ENCODE measurements at places on chromosomes 2 and 18.

- DNase-seq: no peak
These were observed 48.7 kb downstream of the NCK2 start for GRCh38 chr2:105793196-105793975.

- no peak for DNase-seq
These were observed 1.5 kb downstream of the PROM2 start for GRCh38 chr2:95275601-95276243.

DNA sequence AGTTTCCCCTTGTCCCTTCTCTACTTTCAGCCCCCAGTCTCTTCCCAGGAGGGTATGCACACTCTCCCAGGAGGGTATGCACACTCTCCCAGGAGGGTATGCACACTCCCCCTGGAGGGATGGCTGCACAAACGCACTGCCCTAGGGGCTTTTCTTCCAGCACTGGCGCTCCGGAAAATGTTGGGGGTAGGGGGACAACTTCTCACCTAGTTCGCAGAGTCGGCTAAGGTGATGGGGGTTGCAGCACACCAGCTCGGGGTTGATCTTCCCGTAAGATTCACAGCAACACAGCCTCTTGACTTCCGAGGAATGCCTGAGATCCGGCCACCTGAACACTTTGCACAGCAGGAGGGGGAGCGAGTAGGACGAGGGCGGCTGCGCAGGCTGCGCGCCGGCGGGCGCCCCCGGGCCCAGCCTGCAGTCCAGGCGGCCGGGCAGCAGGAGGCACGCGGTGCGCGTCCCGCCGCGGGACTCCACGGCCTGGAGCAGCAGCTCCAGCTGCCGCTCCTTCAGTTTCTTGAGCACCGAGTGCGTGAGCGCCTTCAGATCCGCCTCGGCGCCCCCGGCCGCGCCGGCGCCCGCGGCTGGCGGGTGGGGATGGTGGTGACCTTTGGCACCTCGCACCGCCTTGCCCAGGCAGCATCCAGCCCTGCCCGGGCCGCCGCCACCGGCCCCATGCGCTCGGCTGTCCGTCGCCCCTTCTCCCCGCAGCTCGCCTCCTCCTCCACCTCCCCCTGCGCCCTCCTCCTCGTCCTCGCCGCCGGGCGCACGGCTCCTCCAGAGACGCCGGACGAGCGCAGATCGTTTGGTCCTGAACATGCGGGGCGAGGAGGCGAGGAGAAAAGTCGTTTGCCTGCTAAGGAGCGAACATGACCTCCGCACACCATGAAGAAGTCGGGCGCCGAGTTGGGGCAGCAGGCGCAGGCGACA, 894 bp downstream of the SMAD7 start:
- peak; percentile 80 for DNase-seq

DNA sequence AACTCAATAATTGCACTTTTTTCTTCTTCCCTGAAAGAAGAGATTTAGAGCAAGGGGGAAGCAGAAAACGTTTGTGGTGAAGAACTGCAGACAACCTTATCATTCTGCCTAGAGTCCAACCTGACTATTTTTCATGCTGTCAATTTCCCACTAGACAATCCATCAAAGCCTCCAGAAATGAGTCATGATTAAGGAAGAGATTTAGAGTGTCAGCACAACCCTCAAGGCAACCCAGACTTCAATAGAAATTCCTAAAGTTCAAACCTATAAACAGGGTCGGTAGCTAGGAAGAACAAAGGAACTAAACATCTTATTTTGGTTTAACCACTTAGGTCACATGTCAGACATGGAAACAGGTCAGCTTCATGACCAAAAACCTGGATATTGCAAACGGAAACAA, 86.9 kb downstream of the SLC25A12 start:
- DNase-seq: no peak

GRCh38 chr18:59848002-59848401, 51.8 kb upstream of the PMAIP1 start:
- no peak for DNase-seq

- DNase-seq: no peak
These were observed 4.9 kb downstream of the NPAS2 start for GRCh38 chr2:100824842-100825241.

DNA sequence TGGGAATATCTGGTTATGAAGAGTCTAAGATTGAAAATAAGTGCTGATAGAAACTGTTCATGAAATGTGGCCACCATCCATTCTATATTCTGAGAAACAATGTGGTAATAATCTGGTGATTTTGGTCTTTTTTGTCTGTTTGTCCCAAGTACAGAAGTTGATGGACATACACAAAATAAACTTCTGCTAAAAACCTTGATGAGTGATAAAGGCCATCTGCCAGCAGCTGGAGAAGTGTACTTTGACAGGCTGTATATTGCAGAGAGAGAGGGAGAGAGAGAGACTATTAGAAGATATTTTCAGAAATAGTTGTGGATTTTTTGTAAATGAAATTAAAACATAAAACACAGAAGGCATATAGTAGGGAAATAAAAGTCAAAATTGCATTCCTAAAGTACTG, 96.9 kb upstream of the NABP1 start:
- no peak for DNase-seq

DNA sequence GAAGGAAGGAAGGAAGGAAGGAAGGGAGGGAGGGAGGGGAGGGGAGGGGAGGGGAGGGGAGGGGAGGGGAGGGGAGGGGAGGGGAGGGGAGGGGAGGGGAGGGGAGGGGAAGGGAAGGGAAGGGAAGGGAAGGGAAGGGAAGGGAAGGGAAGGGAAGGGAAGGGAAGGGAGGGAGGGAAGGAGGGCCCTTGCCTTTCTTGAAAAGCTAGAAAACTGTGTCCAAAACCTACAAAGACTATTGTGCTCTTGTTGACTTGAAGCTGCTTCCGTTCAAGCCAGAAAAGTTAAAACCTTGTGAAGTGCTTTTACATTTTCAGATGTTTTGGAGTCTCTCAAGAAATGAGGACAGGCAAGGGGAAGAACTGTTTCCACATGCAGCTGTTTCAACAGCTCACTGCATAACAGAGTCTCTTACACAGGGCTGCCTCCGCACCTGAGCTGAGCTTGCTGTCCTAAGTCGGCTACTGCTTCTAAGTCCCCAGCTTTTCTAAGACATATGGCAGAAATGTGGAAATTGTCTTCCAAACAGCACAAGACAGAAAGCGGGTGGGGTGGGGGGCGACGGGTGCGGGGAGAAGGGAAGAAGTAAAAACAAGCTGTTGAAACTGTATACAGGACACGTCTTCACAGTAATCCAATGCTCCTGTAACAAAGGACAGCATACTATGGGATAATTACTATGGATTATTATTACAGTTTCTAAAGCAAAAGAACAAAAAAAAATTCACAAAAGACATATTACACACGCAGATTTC, 46.1 kb downstream of the BCL11A start:
- DNase-seq: no peak

GRCh38 chr2:58921676-58922075, 680.6 kb upstream of the FANCL start:
- peak; percentile 77 for DNase-seq

DNA sequence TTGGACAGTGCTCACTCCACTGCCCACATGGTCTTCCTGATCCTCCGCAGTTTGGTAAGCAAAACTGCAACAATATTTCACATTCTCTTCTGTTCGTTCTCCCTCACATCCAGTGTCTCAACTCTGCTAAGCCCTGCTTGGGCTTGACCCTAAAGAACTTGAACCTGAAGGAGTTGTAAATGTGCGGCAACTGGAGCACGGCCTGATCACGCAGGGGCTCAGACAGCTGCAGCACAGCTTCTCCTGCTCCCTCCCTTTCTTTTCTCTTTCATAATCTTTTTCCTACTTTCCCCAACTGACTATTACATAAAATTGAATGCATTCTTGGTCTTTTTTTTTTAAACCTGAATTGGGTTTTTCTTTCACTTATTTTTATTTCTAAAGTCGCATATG, 10.2 kb downstream of the CYRIA start:
- DNase-seq: no peak

- DNase-seq: peak; percentile 95
These were observed 86.5 kb upstream of the PPP1CB start for GRCh38 chr2:28665041-28665704.

GRCh38 chr18:26455639-26456038, 92.7 kb downstream of the KCTD1 start:
- DNase-seq: no peak

DNA sequence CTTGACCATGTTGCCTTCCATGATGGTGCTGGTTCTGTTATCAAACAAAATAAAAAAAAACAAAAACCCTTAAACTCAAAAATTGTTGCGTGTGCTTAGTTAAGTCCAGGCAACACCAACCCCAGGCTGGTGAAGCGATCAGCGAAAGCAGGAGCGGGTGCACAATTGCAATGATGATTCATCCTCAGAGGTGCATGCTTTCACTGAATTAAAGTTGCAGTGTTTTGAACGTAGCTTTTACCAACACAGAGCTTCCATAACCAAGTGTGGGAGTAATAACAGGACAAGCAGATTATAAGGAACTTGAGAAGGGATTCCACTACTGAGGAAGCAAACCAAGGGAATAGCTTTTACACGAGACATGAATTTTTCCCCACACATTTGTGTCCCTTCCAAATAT, 39.7 kb upstream of the RAPH1 start:
- no peak for DNase-seq

- DNase-seq: no peak
These were observed 151.9 kb upstream of the RND3 start for GRCh38 chr2:150639383-150639782.

- DNase-seq: no peak
These were observed 120.0 kb downstream of the DNAH6 start for GRCh38 chr2:84636080-84636971.

- DNase-seq: no peak
These were observed 36.5 kb downstream of the MYO3B start for GRCh38 chr2:170214309-170214948.

DNA sequence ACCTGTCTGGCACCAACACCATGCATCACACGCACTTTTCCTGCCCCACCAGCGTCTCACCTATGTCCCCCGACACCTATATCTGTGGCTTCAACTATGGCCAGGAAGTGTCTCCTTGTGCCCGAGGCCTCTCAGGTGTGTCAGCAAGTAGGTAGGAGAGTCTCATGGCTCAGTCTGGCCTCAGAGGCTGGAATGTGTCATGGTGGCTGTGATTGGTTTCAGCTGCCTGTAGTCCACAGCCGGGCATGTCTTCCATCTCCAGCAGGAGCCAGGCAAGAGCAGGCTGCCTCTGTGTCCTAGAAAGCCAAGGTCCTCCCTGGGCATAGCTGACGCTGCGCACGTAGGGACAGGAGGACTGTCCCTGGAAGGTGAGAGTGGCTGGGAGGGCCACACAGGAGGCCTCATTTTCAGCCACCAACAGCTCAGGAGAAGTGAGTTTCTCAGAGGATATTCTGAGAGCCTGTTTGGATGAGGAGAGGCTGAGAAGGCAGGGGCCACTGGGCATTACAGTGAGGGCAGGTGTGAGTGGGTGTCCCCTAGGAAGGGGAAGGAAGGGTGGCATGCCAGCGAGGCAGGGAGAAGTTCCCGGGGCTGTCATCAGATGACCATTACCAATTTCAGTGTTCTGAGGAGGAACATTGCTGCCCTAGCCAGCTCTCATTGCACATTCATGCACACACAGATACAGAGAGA, 47.2 kb downstream of the SDC1 start:
- DNase-seq: no peak

DNA sequence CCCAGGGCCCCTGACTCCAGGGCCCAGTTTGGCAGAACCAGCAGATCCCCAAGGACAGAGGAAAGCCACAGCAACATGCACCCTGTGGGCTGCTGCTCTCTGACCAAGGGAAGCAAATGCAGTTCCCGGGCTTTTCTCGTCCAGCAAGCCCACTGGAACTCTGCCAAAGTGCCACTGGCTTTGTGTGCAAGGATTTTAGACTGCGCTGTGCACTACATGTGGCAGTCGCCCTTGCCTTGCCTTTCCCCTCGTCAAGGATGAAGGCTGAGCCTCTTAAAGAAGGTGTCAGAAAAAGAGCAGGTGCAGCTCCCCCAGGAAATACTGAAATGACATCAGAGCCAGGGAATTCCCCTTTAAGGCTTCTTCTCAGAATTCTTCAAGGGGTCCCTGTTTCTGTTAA, 199.2 kb downstream of the TFCP2L1 start:
- DNase-seq: no peak

DNA sequence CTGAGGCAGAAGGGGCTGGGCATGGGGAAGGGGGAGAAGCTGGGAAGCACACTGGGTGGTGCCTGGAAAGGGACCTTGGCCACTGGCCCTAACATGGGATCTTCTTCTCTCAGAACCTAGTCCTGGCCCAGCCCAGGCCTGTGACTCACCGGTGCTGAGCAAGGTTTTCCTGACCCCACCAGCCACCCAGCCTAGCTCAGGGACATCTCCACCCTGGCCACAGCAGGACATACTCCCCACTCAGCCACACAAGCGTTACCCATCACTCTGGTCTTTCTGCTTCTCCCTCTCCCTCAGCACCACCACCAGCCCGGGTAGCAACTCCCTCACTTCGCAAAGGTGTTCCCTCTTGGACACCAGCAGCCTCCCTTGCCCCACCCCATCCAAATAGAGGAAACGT, 22.8 kb downstream of the TNS1 start:
- no peak for DNase-seq

GRCh38 chr18:5237083-5237722, 40.1 kb upstream of the AKAIN1 start:
- no peak for DNase-seq

DNA sequence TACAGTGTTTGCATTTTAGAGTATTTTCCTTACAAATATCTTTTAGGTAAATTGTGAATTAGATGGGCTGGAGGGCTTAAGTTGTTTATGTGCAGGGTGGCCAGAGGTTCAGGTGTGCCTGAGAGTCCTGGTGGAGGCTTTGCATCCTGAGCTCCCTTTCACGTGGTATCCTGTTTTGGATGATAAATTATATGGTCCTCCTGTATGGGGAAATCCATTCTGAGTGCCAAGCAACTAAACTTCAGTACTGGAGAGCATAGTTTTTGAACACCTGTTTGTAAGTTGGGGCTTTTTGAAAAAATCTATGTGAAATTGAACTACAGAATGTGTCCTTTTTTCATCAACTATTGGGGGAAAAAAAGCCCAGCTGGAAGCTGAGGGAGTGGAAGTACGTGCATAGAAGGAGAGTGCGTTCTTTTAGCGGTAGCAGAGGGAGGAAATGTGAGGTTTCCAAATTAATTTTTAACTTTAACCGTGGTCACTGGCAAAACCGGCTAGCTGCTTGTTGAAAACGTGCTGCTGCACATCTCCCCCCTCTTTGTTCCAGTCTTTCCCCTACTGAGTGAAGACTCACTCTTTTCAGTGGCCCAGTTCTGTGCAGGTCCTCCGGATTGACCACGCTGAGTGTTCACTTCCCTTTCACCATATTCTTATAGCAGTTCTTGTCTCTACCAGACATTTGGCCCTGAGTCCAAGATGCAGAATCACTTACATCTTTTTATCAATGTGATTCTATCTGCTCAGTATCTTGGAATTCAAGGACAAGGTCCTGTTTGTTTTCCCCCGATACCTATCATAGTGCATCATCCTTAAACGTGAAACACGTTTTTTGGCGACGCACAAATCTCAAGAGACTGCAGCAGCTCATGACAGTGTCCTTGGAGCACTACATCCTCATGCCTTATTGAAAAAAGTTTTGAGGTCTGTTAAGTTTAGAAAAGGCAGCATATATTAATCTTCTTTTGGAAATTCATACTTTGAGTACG, 15.3 kb downstream of the CNOT11 start:
- DNase-seq: no peak

DNA sequence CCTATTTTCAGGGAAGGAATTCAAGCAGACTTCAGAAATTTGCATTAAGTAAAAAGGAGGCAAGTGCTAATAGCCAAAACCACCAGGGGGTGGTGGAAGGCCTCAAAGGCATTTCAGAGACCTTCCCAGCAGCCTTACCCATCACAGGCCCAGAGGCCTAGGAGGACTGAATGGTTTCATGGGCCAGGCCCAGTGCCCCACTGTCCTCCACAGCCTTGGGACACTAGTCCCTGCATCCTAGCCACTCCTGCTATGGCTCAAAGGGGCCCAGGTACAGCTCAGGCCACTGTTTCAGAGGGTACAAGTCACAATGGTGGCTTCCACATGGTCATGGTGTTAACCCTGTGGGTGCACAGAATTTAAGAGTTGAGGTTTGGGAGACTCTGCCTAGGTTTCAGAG, 58.6 kb upstream of the CHAC2 start:
- DNase-seq: no peak
